AML-193 (cell line): ENCODE measurements at places on chromosomes 13 and 19.

- DNase-seq = no peak
These were observed 13.4 kb upstream of the LENG8 start for GRCh38 chr19:54435551-54436016.

DNA sequence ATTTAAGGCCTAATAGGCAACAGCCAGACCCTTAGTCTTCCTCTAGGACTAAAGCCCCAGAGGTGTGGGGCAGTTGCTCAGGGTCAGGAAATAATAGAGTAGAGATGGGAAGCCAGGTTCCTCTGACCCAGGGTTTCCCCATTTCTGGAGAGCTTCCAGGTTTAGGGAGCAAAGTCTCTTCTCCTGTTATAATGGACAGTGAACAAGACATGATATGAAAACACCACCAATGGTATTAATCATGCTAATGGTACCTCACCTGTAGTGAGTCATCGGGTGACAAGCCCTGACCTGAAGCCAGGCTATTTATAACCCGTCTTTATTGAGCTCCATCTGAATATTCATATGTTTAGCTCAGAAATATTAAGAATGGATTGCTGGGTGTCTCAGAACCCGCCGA lies 24.6 kb downstream of the BICRA start:
- no peak for DNase-seq

DNA sequence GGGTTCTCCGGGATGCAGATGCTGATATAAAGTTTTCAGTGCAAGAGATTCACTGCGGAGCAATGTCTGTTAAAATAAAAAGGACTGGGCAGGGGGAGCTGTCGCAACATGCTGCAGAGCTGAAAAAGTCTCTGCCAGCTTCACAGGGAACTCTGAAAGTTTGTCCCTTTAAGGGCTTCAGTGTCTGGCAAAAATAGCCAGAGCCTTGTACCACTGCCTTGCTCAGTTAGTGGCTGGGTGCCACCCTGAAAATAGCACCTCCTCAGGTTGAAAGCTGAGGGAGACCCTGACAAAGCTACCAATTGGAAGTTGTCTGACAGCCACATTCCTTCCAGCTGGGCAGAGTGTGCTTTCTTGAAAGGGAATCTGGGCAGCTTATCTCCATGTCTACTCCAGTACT lies 3.0 kb upstream of the NDFIP2 start:
- DNase-seq = no peak

DNA sequence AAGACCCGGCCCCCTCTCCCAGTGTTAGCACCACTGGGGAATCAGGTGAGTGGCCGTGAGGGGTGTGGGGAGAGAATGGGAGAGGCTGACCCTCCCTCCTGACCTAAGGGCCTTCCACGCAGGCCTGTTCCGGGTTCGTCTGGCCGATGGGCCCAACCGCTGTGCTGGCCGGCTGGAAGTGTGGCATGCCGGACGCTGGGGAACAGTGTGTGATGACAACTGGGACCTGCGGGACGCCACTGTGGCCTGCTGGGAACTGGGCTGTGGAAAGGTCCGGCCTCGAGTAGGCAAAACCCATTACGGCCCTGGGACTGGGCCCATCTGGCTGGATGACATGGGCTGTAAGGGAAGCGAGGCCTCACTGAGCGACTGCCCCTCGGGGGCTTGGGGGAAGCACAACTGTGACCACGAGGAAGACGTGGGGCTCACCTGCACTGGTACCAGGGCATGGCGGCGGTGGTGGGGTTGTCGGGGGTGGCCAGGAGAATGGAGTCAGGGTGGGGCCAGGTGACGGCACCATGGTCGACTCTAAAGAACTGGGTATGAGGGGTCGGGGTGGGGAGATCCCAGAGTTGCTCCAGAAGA lies 12.2 kb downstream of the SSC5D start:
- DNase-seq = no peak

DNA sequence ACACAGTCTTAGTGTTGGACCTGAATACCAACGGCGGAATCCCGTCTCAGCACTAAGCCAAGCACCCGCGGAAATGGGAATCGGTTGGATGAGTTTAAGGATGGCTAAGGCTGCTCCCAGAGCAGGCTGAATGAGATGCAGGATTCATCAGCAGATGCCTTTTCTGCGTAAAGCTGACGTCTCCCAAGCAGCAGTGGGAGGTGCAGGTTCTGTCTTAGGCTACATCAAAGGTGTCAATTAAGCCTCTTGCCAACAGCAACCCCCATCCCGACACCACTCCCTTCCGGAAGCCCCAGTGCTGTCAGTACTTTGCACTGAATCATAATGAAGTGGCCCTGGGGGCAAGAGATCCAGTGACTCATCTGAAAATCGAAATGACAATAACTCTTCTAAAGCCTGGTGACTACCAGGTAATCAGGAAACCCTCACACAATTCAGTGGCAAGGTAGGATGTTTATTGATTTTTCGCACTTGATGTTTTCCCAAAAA lies 275.6 kb downstream of the DCLK1 start:
- no peak for DNase-seq

- DNase-seq = no peak
These were observed 7.2 kb downstream of the AP3D1 start for GRCh38 chr19:2144190-2144589.

GRCh38 chr13:114008964-114009589 lies 35.2 kb upstream of the C13orf46 start:
- DNase-seq = no peak

DNA sequence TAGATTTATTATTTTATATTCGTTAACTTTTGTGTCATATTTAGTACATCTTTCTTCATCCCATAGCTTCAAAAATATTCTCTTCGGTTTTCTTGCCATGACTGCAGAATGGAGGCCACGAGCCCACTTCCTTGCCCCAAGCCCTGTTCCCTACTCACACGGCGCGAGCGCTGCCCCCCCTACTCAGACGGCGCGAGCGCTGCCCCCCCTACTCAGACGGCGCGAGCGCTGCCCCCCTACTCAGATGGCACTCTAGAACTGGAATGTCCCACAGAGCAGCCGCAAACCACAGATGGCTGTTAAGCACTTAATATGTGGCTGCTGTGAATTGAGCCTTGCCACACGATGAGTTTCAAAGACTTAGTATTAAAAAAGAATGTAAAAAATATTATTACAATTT lies 102.2 kb upstream of the PEG3 start:
- no peak for DNase-seq

GRCh38 chr19:47663435-47663910 lies 49.7 kb upstream of the EHD2 start:
- DNase-seq = no peak

DNA sequence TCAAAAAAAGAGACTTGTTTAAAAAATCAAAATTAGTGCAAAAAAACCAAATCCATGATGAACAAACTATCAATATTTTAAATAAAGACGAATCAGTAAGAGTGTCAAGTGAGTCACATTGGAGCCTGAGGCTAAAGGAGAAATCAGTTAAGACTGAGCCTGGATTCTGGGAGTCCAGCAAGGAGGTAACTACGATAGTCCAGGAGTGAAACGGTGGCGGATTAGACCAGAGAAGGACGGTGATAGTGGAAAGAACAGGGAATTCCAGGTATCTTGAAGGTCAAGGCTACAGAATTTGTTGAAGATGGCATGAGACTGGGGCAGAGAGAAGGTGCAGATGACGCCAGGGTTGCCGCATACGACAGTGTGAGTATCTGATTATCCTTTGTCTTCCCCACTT lies 7.0 kb upstream of the NPAS1 start:
- DNase-seq = no peak

GRCh38 chr19:42065511-42065910 lies 4.5 kb downstream of the GRIK5 start:
- DNase-seq = no peak

DNA sequence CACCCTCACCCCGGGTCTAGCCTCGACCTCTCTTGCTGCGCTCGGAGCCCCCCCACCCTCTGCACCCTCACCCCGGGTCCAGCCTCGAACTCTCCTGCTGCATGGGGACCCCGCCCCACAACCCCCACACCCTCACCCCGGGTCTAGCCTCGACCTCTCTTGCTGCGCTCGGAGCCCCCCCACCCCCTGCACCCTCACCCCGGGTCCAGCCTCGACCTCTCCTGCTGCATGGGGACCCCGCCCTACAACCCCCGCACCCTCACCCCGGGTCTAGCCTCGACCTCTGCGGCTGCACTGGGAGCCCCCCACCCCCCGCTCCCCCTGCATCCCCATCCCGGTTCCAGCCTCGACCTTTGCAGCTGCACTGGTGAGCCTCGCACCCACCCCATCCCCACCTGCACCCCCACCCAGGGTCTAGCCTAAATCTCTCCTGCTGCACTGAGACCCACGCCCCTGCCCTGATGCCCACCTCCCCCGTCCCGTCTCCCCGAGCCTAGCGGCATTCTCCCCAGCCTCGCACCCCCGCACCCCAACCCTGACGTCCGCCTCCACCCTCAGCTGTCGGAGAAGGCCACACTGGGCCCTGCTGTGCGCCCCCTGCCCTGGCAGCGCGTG lies 1.8 kb downstream of the CFD start:
- no peak for DNase-seq

- DNase-seq = no peak
These were observed 337.0 kb upstream of the SLC10A2 start for GRCh38 chr13:103403148-103403740.

DNA sequence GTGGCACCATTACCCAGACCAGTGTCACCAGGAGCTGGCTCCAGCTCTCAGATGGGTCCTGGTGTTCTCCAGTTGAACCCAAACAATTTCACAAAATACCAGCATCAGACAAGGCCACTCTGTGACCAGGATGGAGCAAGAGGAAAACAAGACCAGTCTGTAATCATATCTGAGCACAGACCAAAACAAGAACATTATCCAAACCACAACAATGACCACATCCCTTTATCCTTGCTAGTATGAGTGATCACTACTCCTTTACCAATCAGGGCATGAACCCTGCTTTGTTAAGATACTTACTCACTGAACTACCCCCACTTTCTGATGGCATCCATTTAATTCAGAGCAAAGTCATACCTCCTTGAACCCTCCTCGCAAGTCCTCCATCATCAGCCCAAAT lies 145.9 kb downstream of the NUFIP1 start:
- no peak for DNase-seq
